ENCODE measurements at places on chromosomes 5 and 9.

DNA sequence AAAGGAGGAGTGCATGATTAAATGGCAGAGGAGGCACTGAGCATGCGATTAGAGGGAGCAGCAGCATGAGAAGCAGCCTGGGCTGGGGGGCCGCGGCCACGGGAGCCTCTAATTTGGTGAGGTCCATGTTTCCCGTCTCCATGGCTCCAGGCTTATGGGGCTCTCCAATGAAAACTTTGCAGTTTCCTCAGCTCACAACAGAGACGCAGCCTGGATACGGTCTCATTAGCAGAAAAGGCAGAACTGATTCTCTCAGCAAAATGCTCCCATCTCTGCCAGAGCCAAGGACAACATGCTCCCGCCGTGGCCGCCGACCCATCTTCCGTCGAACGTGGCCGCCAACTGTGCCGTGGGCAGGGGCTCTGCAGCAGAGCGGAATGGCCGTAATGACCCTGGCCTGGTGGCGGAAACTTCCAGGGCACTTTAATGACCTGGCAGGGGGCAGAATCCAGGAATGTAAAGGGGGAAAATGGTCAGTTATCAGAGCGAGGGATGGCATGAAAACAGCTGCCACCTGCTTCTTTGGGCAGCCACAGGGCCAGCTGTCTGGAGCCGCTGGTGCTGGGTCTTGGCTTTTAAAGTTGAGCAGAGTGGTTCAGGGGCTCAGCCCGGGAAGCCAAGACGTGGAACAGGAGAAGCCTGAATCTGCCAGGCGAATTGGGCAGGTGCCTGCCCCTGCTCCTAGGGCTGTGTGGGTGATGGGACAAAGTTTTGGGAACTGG lies 76.5 kb downstream of the COL5A1 start:
- DNase-seq, result no peak

GRCh38 chr5:116806836-116807235 lies 232.2 kb upstream of the SEMA6A start:
- DNase-seq, result no peak

- no peak for DNase-seq
Measured at GRCh38 chr5:137880313-137880712, 8.9 kb upstream of the PKD2L2 start.

DNA sequence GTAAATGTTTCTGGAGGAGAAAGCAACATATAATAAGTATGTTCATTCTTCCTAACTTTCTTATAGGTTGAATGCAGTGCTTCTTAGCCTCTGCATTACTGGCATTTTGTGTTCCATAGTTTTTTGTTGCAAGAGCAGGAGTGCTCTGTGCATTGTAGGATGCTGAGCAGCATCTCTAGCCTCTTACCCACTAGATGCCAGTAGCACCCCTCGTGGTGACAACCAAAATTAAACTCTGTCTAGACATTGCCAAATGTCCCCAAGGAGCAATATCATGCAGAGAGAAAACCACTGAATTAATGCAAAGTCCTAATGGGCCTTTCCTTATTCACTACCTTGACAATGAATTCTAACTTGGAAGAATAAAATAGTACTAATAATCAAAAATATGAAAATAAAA lies 147.0 kb downstream of the GLIS3 start:
- DNase-seq, result no peak

GRCh38 chr5:119270121-119270565 lies 85.7 kb upstream of the TNFAIP8 start:
- no peak for DNase-seq

- no peak for DNase-seq
Measured at GRCh38 chr9:98428454-98428853, 173.0 kb upstream of the TBC1D2 start.
